ENCODE measurements at places on chromosomes 3 and 15.

DNA sequence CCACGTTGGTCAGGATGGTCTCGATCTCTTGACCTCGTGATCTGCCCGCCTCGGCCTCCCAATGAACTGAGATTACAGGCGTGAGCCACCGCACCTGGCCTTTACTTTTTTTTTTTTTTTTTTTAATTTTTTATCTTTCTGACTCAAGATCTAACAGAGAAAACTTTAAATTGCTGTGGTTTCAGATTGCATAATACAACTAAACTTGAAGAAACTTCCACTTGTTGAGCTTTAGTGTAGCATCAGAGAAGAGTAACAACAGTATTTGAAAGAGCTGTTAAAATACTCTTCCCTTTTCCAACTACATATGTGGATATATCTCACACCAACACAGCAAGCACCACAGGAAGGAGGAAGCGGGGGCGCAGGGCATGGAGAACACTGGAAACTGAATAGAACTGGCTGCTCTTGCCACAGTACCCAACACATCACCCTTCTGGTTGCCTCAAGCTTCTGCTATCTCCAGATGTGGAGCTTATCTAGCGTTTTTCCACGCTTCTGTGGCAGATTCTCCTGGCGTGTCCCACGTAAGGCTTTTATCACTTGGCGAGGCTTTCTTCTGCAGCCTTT, 45.4 kb downstream of the MAP6D1 start:
- DNase-seq: peak; percentile 13

- no peak for DNase-seq
These were observed 33.1 kb downstream of the GABRB3 start for GRCh38 chr15:26739791-26740190.

- no peak for DNase-seq
These were observed 140.5 kb downstream of the DNAJB8 start for GRCh38 chr3:128326051-128326823.

GRCh38 chr15:42608752-42609488, 33.5 kb downstream of the STARD9 start:
- DNase-seq: peak; percentile 34

DNA sequence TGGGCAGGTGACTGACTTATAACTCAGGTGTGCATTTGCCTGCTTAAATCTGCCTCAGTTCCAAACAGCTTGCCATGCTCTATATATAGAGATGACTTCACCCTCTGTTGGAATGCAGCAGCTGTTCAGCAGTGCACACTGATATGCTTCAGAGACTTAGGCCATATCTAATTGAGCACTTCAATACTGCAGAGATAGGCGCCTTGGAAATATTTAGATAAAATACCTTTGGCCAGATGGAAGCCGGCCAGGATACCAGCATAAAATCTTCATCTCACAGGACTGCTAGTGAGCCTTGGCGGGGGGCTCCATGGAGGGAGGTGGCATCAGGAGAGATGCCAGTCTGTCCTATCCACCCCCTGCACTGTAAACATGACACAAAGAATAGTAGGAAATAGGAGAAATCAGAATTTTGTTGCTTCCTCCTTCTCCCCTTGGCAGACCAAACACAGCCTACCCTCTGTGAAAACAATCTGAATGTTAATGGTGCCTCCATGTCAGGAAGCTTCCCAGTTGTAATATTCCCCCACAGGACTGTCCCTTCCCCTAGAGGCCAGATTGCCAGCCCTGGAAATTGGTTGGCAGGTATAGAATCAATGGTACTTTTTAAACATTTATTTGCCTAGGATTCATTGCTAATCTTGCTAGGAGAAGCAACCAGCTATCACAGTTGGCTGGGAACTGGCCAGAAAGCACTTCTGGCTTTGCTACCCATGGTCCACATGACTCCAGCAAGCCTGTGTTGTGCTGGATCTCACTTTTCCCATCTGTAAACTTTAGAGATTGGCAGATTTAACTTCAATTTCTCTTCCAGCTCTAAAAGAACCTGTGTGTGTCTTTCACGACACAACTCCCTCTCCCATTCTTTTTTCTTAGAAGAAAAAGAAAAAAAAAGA, 215.5 kb upstream of the KCNMB2 start:
- DNase-seq: peak; percentile 52

DNA sequence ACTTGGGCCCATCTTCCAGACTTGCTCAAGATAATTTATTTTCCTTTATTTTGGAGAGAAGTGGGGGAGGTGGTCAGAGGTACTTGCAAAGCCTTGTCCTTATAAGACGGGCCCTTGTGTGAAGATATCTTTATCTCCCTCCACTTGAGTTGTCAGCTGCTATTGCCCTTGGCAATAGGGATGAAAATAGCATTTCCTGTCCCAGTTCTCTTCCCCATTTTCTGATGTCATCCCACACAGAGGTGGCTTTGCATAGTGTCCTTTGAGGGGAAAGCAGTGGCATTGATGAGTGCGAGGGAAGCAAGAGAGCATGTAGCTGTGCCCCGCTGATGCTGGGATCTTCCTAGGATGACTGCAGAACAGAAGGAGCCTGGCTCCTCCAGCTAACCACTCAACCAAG, 41.9 kb upstream of the TUBGCP5 start:
- DNase-seq: peak; percentile 19

DNA sequence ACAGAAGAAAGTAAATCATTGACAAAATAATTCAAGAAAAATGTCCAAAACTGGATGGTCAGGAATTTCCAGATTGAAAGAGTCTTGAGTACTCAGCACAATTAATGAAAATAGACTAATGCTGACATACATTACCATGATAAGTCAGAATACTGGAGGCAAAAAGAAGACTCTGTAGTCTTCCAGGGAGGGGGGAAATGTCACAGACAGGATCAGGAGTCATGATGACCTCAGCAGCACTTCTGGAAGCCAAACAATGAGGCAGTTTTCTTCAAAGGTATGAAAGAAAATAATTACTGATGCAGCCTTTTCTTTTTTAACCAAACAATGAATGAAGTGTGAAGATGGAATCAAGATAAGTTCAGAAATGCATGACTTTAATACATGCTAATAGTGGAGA, 30.1 kb upstream of the SLC22A13 start:
- DNase-seq: no peak

- no peak for DNase-seq
These were observed 337.7 kb upstream of the AGTR1 start for GRCh38 chr3:148360051-148360450.

- DNase-seq: no peak
These were observed 798.7 kb upstream of the SEMA6D start for GRCh38 chr15:46918462-46919140.

GRCh38 chr15:80850941-80851451, 71.8 kb downstream of the CEMIP start:
- DNase-seq: no peak

DNA sequence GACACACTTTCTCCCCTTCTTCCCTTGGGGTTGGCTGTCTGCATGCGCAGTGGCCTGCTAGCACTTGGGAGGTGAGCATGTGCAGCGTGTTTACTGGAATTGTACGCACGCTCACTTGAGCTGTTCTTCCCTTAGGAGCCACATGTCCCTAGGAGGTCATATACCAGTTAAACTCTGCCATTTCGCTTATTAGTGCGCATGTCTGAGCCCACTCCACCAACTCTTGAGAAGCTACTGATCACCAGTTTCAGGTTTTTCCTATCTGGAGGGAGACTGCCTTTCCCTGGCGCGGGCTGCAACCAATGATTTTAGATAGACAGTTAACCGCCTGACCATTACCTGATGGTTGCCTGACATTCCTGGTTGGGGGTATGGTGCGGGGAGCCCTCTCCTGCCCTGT, 47.6 kb upstream of the SPPL2A start:
- no peak for DNase-seq

DNA sequence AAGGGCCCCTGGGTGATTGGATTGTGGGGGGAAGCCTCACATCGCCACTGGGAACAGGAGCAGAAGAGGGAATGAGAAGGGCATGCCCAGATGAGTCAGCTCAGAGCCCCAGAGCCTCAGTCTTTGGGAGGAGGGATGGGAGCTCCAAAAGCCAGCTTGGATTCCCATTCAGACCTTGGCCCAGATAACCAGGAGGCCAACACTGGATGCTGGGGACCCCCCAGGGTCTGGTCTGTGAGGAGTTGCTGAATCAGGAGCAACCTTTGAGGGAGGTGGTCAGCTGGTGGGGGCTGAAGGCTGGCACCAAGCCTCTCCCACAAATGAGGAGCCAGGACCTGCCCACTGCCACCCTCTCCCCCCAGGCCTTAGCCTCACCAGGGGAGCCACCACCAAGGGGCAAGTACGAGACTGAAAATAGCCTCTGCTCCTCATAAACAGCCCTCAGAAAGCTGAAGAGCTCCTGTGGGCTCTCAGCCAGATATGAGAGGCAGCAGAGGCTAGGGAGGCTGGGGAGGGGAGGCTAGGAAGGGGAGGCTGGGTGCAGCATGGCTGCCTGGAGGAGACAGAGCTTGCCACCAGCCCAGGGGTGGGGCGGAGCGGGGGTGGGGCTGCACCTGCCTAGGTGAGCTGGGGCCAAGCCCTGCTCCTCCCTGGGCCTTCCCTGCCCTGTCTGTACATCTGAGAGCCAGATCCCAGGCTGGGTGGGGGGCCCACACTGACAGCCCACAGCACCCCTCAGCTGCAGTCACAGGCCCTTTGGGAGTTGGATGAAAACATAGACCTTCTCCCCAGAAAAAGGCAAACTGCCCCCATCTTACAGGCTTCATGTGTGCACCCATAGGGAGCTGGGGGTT, 99.8 kb downstream of the SEC22A start:
- no peak for DNase-seq

DNA sequence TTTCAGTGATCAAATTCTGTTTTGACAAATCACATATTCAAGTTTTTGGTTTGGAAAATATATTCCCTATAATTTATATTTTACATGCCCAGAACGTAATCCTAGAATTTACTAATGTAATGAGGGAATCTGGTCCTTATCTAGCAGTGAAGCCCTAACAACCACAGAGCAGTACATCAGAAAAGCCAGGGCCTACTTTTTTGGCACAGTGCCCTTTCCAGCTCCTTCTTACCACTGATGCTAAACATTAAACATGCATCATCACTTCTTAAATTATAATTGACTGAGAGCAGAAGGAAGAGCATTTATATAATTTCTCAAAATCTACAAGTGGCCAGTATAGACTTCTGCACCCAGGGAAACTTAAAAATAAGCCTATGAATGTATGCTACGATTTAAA, 66.7 kb downstream of the FBXL22 start:
- no peak for DNase-seq

DNA sequence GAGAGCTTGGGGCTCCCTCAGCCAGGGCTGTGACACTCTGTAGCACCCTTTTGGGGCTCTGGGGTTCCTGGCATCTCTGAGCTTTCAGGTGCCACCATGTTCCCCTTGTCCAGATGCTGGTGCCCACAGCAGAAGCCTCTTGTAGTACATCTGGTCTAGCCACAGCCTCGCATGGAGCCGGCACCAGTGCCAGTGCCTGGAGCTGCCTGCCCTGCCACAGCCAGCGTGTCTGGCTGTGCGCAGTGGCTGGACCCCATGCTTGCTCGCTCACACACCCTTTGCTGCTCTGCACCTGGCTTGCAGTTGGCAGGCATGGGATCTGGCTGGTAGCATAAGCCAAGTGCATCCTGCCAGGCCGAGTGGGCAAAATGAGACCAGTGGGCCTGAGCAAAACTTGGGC, 744.8 kb upstream of the GBE1 start:
- DNase-seq: no peak

GRCh38 chr3:112904786-112905185, 58.1 kb upstream of the CD200R1L start:
- peak; percentile 59 for DNase-seq

DNA sequence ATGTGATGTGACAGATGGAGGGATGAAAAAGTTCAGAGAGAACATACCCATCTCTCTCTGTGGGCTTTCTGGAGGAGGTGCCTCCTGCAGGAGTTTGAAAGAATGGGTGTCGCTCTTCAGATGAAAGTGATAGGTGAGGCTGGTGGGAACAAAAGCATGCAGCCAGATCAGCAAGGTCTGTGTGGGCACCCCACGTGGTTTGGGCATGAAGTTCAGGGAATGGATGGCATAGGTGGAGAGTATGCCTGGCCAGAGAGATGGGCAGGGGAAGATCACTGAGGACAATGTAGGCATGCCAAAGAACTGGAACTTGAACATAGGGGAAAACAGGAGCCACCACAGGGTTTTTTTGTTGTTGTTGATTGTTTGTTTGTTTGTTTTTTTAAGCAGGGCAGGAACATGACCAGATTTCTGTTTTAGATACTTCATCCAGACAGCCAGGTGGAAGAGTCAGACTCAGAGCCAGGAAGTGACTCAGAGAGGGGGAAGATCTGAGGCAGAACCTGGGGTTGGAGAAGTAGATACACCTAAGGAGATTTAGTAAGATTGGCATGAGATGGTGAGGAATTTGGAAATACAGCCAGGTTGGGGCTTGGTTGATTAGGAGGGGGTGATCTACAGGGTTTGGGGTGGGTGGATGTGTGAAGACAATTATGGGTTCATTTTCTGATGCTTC, 64.8 kb upstream of the CLSTN2 start:
- DNase-seq: no peak
